ENCODE measurements at places on chromosomes 7 and 10.

DNA sequence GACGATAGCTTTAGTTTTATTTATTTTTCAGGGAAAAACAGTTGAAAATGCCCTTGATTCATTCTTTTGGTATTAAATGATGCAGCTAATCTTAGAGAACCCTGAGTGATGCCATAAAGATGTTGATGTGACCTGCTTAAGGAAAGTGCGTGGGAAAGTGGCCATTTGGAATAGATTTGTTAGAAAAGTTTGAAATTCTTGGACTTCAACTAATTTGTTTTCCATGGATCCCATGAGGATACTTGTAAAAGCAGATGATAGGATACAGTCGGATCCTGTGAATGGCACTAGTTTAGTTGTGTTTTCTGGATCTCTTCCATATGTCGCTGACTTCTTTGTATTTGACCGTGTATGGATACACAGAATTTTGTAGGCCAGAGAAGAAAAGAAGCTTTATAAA lies 69.0 kb downstream of the SEPTIN7 start:
- no peak for DNase-seq

DNA sequence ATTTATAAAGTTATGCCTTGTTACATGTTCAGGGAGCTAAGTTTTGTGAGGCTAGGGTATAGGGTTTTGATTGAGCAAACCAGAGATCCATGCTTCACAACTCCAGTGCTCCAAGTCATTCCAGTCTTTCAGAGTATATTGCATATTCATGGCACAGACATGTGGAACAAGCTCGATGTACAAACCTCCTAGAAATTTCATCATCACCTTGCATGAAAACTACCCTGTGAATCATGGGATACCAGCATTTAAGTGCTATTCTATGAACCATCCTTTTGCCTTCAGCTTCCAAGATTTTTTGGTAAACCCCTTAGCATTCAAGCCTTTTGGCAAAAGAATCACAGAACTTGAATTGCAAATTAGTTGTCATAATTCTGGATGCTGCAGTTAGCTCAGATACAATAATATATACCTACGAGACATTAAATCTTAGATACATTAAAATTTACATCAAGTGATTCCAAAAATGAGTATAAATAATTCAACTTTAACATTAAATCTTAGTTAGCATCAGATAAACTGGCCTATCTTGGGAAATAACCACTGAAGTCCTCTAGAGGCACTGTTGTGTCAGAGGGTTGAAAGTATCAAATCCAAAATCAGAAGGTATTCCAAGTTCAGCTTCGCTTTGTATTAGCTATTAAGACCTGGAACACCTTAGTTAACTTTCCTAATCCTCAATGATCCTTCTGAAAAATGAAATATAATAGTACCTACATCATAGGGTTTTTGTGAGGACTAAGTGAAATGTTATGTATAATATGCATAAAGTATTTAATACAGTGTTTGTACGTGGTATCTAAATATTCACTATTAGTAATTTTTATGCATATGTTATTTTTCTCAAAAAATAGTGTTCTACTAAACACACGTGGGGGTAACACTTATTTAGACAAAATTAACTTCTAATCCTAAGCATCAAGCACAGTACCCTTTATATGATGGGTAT lies 55.5 kb upstream of the CABCOCO1 start:
- DNase-seq: no peak

DNA sequence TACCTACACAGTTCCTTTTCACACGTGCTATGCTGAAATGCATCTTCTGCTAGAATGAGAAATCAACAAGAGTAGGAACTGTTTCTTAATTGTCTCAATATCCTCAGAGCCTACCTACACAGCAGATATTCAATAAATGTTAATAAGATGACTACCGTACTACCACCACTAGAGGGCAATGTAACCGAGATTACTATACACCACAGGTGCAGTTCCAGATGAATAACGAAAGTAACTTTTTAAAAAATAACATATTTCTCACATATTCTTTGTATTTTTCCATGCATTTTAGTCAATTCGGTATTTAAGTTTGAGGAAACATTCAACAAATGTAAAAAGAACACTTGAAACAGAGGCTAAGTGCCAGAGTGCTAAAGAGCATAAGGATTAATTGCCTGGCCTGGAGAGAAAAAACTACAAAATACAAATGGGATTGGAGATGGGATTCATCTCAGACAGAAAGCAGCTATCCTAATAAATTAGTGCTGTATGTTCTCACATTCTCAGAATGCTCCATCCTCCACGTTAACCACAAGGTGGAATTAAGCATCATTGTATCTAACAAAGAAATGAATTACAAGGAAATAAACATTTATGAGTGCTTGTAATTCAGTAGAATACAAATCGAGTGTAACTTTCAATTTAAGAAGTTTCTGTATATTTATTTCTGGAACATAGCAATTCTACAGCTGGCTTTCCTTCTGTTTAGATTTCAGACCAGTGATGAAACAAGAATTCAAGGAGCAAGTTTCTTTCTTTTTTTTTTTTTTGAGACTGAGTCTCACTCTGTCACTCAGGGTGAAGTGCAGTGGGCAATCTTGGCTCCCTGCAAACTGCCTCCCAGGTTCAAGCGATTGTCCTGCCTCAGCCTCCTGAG lies 20.3 kb upstream of the HECTD2 start:
- DNase-seq: no peak

- no peak for DNase-seq
Observed at GRCh38 chr7:109154748-109155147, 585.1 kb downstream of the DNAJB9 start.

DNA sequence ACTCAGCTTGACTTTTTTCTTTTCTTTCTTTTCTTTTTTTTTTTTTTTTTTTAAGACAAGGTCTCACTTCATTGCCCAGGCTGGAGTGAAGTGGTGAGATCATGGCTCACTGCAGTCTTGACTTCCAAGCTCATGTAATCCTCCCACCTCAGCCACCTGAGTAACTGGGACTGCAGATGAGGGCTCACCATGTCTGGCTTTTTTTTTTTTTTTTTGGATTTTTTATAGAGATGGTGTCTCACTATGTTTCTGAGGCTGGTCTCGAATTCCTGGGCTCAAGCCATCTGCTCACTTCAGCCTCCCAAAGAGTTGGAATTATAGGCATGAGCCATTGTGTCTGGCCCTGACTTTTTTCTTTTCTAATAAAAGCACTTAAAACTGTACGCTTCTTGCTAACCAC lies 358.2 kb upstream of the IGFBP3 start:
- no peak for DNase-seq

- DNase-seq: no peak
Observed at GRCh38 chr10:95559471-95559870, 1.7 kb downstream of the SORBS1 start.

- DNase-seq: no peak
Observed at GRCh38 chr10:82943142-82943541, 1068.1 kb downstream of the NRG3 start.

DNA sequence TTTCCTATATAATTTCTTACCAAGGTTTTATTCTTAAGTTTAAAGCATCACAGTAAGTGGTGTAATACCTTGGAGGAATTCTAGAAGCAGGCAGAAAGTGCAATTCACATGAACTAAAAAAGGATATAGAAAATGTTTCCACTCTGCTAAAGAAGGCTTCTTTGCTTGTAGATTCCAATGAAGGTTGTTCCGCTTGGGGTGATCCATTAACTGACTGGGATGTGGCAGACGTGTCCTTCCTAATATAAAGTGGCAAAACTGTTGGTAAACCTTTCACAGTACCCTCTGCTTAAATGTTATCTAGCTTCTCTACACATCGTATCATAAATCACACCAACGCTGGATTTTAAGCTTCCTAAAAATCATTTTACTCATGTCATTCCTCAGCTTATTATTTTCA lies 2.3 kb downstream of the ZC3HC1 start:
- DNase-seq: no peak

GRCh38 chr7:103955985-103956384 lies 33.5 kb downstream of the RELN start:
- no peak for DNase-seq

- DNase-seq: no peak
Observed at GRCh38 chr7:91436655-91437054, 172.4 kb downstream of the FZD1 start.

GRCh38 chr7:78734626-78735025 lies 718.8 kb downstream of the MAGI2 start:
- no peak for DNase-seq

DNA sequence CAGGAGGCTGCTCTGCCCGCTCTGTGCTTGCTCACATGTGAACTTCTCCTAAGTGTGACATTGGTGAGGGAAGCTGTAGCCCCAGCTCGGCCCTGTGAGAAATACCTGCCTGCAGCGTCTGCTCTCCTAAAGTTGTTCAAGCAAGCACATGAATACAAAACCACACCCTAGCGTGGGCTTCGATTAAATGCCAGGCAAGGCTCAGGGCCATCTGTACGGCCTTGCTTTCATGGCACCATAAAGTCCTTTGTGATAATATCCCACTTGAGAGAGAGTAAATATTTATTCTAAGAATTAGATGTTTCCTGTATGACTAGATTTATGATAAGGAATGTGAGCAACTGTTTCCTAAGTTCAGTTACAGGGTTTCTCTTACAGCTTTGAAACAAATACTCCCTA lies 262.8 kb upstream of the KLF14 start:
- peak; percentile 46 for DNase-seq

DNA sequence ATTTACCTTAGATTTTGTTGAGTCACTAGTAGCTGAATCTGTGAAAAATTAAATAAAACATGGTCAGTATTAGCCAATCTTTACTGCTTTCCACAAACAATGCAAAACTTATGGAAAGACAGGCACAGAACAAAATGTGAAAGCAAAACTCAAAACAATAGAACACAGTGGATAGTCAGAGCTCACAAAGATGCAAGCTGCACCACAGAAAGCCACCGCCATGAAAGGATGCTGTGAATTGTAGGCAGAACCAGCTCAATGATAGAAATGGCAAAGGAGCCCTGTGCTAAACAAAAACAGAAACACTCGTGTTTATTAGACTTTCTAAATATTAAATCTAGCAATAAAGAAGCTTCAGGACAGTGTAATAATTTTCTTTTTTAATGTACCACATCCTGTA lies 134.4 kb downstream of the ARHGAP21 start:
- no peak for DNase-seq

- DNase-seq: no peak
Observed at GRCh38 chr7:156106107-156106426, 293.8 kb upstream of the SHH start.

- no peak for DNase-seq
Observed at GRCh38 chr7:24831240-24831639, 74.0 kb upstream of the GSDME start.

DNA sequence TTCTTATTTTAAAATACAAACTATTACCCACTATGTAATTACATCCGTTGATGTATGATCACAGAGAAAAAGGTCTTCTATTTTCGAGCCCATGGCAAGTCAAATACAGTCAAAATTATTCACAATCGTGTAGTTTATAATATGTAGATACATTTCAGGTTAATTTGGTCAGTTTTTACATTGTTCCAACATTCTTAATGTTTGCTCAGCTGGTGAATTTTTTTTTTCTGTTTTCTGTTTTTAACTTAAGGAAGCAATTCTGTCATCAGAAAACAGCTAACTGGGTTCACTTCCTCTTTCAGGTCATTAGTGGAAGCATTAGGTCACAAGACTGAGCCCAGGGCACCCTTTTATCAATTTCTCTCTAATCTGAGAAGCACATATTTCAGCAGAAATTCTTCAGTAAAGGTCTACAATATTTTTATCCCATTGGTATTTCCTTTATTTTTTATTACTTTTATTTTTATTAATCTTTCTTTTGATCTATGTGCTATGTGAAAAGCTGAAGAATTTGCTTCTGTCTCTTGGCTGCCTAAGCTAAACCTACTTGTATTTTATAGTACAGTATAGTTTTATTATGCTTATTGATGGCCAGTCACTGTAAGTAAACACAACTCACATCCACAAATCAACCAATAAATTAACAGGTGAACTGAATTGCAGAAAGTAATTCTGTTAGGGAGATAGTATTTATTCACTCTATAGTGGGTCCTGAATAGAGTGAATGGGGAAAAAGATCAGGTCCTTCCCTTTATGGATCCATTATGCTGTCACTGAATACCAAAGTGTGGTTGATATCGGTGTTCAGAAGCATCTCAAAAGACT lies 84.6 kb downstream of the ICA1 start:
- no peak for DNase-seq

DNA sequence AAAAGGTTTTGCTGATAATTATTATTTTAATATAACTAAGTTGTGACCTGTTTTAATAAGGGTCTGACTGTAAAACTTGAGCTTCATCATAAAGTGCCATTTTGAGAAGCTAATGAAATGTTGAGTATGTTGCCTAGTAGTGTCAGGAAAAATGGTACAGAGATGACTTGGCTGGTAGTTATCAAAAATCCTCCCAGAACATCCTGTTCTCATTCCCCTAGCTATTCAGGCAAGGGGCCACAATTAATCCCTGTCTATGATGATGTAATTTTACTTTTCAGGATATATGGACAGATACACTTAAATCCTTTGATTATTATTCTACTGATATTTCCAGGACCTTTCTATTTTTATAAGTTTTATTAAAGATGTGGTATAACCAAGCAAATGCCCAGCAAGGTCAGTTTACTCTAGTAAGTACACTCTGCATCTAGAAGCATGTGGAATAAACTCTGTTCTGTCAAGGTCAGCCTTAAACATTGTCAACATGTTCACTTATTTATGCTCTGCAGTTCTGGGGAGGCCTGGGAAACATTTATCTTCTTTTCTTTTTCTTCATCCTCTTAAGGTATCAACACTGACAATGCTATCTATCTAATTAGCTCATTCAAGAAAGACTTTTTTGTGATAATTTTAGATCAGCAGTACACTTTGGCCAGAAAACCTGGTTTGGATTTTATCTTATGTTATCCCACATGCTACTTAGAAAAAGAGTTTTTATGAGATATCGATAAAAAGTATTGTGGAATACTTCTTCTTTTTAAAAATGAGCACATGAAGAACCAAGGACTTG lies 32.1 kb downstream of the BTRC start:
- no peak for DNase-seq

- DNase-seq: no peak
Observed at GRCh38 chr7:31761646-31762045, 74.6 kb downstream of the PPP1R17 start.

DNA sequence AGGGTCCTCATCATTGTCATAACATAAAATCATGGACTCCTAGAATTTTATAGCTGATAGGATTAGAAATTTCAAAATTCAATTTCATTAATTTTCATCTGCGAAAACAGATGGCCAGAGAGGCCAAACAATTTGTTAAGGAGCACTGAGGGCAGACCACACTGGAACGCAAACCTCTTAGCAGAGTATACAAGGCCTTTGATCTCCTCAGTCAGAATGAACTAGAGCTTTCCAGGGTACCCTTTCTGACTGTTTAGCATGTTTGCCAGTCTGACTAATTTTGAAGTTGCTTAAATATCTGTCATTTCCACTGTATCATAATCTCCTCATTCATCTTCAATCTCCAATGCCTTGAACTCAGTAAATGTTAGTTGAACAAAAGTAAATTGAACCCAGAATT lies 41.9 kb upstream of the ATRNL1 start:
- DNase-seq: no peak
